ENCODE measurements at places on chromosomes 11 and 22.

- no peak for DNase-seq
Measured at GRCh38 chr22:43244803-43245527, 58.0 kb upstream of the TTLL12 start.

DNA sequence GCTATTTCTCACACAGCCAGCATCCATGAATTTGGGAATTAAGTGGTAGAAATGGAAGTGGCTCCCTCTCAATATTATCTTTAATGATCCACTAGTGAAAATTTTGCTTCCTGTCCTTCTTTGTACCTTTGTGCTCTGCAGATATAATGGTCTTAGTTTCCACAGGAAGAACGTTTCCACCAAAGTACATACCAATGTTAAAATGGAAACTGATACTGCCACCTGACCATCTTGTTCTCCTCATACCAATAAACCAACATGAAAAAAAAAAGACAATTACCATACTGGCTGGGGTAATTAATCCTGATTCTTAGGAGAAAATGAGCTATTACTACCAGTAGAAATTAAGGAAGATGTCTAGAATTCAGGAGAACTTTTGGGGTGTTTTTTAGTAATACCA, 32.3 kb downstream of the C11orf65 start:
- no peak for DNase-seq

- no peak for DNase-seq
Measured at GRCh38 chr11:132859306-132859705, 673.0 kb downstream of the OPCML start.

- DNase-seq, result no peak
Measured at GRCh38 chr22:44119669-44120313, 60.9 kb upstream of the PARVG start.

DNA sequence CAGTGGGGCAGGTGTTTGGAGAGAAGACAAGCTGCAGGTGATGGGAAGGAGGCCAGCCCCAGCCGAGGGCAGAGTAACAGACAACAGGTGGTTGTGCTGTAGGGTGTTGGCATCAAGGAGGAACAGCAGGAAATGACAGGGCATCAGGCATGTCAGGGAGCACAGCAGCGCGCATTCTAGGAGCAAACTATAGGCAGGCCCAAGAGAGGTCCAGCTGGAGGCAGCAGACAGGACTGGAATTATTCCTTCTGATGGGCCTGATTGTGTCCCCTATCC, 13.6 kb downstream of the ADM start:
- no peak for DNase-seq

GRCh38 chr11:58057481-58057880, 26.7 kb downstream of the OR6Q1 start:
- no peak for DNase-seq

GRCh38 chr22:43088627-43088983, 586 bp downstream of the TTLL1 start:
- DNase-seq, result no peak

- peak; percentile 31 for DNase-seq
Measured at GRCh38 chr11:11789735-11790369, 51.9 kb upstream of the USP47 start.

- DNase-seq, result no peak
Measured at GRCh38 chr22:19713245-19713644, 1.1 kb upstream of the SEPTIN5 start.

- DNase-seq, result no peak
Measured at GRCh38 chr11:85867751-85868150, 12.6 kb downstream of the CCDC83 start.

GRCh38 chr11:123590296-123590912, 64.0 kb downstream of the SCN3B start:
- DNase-seq, result no peak

DNA sequence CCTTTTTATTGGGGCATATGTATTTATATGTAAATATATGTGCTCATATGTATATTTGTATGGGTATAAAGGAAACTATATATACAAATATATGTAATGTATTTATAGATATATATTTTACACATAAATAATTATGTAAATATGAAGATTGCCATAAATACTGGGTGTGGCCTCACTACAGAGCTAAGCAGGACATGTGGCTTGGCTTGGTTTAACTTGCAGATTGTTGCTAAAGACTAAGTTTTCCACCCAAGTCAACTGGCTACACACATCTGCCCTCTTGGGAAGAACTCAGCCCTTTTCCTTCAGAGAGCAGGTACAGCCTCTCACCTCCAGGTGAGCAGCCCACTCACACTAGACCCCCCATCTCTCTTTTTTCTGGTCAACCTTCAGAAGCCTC, 315.5 kb downstream of the OPCML start:
- DNase-seq, result no peak

DNA sequence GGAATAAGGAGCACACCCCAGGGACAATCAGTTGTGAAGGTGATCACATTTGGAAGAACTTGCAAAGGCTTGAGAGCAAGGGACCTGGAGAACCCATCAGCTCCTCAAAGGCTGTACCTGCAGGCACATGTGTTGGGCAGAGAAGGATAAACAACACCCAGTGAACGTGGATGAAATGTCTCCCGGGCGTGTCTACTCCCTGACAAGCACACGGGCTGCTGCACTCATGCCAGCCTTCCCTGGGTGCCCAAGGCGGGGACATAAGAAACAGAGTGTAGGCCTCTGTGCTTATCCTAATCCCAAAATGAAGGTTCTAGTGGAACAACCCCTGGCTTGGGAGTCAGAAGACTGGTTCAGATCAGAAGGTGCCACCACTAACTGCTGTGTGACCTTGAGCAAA, 46.7 kb downstream of the DSCAML1 start:
- DNase-seq, result no peak

GRCh38 chr11:126853732-126854131, 146.8 kb downstream of the KIRREL3 start:
- no peak for DNase-seq

DNA sequence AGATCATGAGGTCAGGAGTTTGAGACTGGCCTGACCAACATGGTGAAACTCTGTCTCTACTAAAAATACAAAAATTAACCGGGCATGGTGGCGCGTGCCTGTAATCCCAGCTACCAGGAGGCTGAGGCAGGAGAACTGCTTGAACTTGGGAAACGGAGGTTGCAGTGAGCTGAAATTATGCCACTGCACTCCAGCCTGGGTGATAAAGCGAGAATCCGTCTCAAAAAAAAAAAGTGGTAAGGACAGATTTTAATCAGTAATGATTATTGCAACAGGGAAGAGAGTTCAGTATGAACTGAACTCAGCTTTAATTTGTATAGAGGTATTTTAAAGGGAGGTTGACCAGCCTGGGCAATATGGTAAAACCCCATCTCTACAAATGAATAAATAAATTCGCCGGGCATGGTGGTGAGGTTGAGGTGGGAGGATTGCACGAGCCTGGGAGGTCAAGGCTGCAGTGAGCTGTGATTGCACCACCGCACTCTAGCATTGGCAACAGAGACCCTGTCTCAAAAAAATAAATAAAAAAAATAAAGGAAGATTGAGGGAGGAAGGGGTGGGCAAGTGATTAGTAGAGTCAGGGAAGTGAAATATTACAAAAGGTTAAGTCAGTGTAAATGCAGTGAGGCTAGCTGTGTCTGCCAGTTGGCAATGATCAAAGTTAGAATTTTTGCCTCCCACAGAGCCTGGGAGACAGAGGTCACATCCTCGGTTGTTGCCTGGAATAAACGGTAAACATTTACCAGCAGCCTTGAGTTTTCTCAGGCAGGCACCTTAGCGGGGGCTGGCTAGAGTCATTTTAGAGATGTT, 2.6 kb upstream of the MCM5 start:
- DNase-seq, result no peak

- DNase-seq, result peak; percentile 22
Measured at GRCh38 chr11:128365044-128365443, 222.3 kb downstream of the ETS1 start.

GRCh38 chr11:60952742-60953170, 780 bp upstream of the SLC15A3 start:
- DNase-seq, result no peak

DNA sequence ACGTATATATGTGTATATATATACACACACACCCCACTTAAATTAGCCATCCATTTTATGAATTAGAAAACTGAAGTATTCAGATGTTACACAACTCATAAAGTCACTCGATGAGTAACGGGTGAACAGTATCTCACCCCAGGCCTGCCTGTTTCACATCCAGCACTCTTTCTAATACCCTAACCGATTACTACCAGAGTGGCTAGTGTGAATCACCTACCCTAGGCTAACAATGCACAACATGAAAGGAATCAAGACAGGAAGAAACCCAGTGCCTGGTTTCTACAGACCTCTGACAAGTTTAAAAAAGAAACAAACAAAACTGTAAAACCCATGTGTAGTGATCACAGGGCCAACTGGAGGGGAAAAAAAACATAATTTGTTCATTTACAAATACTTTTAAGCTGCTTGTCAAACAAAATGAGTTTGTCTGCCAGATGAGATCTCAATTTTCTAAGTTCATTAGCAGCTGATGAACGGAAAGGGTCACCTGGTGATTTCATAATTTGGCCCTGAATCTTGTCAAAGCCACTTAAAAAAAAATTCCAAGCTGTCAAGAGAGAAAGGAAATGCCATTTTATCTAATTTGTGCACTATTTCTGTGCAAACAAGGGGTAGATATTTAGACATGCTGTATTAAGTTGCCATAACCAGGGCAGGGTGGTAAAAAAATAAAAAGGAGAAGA, 134.8 kb downstream of the LARGE1 start:
- no peak for DNase-seq

DNA sequence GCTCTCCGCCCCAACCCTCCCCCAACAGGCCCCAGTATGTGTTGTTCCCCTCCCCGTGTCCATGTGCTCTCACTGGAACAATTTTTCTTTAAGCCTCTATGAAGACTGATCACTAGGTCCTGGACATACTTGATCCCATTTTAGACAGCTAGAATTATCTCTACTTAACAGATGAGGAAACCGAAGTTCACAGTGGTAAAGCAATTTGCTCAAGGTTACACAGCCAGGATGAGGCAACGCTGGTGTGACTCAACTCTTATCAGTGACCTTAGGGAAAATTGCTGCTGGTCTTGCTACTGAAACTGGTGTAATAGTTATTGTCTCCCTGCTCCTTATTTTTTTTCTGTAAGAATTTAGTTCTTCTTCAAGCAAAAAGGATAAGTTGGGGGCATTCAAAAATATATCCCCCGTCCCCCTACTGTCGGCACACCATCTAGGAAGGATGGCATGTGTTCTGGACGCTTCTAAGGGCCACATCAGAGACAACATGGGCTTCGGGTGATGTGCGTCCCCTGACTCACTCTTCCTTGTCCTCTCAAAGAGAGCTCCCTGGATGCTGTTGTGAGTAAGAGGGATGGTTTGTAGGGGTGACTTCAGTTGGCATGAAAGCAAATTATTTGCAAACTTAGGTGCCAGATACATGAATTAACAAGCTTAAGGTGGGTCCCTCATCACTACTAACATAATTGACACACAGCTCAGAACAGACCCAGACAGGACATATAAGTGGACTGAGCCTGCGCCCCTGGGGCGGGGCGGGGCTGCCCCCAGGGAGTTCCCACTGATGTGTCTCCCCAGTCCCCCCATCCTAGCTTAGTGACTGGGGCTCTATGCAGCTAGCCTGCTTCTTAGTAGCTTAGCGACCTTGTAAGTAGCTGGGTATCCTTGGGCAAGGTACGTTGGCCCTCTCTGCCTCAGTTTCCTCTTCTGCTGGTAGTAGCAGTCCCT, 23.6 kb upstream of the ALX4 start:
- peak; percentile 33 for DNase-seq

DNA sequence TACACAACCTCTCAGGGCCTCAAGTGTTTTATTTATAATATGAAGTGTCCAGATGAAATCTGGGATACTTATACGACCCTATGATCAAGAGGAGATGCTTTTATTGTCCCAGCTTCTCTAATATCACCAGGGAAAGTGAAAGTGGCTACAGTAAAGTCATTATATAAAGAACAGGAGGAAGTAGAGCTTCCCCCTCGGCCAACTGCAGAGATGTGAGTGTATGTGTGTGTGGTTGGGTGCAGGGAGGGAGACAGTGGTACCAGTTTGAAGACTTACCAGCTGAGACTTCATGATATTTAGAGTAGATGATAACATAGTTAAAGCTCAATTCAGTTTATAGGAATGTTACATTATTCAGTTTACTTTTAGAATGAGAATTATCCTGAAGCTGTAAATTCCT, 373.6 kb upstream of the DDI1 start:
- peak; percentile 66 for DNase-seq

DNA sequence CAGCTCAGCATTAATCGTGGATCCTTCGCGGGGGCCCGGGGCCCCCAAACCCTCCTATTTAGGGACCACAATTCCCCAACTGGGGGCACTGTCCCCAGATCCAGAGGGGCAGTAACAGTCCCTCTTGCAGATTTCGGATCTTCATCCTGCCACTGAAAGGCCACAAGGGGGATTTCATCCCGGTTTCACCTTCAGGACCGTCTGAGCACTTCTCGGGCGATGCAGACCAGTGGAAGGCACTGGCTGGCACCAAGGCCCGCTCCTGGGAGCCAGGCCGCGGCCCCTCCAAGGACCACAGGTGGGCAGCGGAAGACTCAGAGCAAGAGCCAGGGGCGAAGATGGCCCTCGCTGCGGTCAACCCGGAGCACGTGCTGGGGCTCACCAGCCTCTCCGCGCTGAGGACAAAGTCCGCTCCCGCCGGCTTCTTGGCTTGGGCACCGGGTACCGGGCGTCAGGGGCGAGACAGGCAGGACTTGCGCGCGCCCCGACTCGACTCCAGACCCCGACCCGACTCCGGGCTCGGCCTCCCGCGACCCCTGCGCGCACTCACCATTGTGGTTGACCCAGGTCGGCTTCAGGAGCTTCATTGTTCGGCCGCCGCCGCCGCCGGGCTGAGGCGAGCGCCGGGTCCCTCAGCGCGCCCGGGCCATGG, 517 bp downstream of the HIRA start:
- peak; percentile 21 for DNase-seq

- peak; percentile 22 for DNase-seq
Measured at GRCh38 chr11:209275-210121, 2.0 kb downstream of the RIC8A start.

- DNase-seq, result no peak
Measured at GRCh38 chr22:39750759-39751158, 142.8 kb downstream of the ENTHD1 start.

Measured in suppressor macrophage (primary cell).